ENCODE measurements at places on chromosomes 6 and 20.

DNA sequence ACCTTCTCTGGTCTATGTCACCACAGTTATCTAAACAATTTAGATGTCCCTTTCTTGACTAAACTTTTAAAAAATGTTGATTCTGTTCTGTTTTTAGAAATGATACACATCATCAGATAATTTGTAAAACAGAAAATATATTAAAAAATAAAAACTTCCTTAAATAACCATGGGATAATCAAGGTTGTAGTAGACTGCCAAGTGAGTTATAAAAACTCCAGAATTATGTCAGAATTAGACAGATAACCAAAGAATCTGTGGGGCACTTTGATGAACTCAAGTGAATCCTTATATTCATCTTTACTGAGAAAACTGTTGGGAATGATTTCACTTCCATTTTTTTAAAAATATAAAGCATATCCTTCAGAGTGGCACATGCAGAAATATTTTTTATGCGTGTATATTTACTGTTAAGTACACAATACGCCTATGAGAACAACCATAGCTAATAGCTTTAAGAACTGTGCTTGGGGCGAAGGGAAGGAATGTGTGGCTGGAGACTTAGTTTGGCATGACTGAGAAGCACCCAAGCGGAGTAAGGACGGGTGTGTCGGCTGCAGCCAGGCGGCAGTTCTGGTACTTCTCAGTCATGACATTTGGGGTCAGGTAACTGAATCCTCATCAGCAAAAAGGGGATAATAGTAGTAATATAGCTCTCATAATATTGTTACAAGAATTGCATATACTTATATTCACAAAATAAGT is 604.7 kb upstream of the CITED2 start:
- DNase-seq = no peak

- no peak for DNase-seq
Measured at GRCh38 chr6:17846762-17847161, 140.0 kb upstream of the NUP153 start.

DNA sequence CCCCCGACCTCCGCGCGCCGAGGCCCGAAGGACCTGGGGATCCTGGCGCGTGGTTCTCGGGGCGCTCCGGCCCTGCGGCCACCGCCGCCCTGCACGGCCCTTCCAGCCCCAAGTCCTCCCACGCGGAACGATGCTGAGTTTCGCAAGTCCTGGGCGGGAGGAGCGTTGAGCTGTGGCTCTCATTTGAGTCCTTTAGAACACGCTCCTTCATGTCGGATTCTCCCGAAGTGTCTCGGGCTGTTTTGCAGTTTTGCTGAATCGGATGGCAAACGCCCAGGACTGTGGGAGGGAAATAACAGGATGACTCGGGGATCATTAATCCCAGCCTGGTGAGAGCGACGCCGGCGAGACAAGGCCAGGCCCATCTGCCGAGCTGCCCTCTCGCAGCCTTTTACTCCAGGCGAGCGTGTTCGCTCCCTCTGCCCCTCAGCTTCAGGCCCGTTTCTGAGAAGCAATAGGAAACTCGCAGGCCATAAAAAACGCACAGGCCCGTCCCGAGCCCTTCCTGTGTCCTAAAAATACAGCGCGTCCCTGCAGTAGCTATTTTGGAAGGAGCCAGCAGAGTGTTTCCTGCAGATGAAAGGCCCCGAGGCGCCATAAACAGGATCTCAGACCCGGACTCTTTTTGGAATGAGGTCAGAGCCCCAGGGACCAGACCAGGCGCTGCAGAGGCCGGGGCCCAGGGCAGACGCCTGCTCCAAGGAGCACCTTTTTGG is 153.5 kb downstream of the DLL1 start:
- no peak for DNase-seq

DNA sequence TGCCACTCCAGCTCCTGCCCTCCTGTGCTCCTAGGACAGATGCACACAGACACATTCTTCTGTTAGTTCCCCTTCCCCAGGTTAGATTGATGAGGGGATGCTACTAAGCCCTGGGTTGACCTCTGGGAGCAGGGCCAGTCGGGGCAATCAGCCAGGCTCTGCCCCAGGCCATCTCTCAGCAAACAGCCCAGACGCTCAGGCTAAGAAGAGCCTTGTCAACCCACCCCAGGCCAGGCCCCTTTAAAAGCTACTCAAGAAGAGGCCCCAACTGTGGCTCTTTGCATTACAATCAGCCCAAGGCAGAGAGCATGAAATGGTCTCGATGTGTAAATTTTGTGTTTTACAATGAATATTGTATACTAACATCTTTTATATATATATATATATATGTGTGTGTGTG is 107.4 kb downstream of the TFAP2A start:
- DNase-seq = no peak

DNA sequence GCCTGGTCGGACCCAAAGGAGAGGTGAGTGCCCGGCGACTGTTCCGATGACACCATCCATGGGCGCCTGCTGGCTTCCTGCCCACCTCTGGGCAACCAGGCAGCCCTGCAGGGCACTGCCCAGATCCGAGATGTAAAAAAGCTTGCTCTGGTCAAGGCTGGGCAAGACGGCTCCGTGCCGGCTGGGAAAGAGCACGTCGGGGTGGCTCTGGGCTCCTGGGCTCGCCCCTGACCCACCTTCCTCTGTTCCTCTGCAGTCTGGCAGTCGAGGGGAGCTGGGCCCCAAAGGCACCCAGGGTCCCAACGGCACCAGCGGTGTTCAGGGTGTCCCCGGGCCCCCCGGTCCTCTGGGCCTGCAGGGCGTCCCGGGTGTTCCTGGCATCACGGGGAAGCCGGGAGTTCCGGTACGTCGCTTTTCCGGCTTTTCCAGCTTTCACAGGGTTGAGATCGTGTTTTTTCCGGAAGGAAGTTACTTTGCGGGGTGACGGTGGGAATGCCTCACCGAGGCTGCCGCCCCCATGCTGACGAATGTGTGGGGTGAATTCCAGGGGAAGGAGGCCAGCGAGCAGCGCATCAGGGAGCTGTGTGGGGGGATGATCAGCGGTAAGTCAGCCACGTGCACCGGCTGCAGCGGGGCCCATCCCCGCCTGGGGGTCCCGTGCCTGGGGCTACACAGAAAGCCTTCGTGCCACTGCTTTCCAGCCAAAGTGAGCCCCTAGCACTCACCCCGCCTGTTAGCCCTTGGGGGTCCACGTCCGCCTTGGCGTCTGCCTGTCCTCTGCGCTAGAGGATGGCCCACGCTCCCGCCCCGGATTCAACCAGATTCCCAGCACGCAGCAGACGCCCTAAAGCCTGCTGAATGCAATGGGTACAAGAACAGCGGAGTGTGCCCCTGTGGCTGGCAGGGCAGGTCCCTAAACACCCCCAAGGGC is 19.3 kb downstream of the COL9A3 start:
- DNase-seq = no peak

DNA sequence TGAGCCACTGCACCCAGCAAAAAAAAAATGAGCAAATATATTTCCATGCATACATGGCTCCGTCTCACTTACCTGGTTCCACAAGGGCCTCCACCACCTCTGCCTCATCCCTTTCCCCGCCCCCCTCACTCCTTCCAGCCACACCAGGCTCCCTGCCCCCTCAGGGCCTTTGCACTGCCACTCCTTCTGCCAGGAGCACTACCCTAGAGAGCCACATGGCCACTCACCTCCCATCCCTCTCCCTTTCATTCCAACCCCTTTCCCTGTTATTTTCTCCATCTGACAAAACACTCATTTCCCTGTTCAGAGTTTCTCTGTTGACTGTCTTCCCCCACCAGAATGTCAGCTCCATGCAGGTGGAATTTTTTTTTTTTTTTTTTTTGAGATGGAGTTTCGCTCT is 12.8 kb downstream of the SNAI1 start:
- no peak for DNase-seq

DNA sequence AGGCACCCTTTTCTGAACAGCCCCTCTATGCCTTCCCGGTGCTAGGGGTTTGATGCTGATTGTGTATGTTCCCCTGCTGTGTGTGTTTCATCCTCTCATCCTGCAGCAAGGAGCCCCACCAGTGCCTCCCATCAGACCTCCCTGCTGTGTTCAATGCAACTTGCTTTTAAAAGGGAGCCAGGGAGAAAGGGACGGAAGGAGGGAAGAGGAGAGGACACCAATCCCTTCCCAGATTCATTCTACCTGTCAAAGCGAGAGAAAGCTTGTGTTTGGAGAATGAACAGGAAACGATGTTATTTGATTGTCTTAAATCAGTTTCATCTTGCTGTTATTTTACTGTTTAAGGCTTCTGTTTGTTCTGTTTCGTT is 259.2 kb downstream of the ADGB start:
- no peak for DNase-seq

DNA sequence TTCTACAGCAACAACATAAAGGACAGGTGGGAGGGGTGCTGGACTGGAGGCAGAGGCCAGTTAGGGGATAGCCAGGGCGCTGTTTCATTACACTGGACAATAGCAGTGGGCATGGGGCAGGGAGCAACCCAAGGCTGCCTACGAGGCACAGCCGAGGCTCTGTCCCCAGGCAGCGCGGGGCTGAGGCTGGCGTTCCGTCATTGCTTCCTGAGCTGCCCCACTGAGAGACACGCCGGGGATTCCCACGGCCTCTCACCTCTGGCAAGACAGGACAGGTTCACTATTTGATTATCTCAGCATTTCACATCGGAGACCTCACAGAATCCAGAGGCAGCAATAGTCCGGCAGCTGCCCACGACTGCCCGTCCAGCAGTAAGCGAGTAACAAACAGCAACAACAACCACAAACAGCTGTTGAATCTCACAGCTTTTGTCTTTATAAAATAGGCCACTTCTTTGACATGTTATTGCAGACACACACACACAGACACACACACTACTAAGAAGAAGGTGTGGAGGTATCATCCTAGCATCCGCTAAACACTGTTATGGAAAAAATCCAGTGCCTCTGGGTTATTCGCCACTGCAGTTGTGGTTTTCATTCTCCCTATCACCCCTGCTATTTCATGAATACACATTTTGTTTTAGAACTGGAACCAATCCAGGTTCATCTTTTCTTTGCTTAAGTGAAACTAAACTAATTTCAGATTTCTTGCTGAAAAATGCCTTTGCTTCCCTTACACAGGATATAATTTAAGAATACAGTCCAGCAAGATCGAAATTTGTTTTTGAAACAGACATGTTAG is 19.5 kb downstream of the KIF25 start:
- no peak for DNase-seq

DNA sequence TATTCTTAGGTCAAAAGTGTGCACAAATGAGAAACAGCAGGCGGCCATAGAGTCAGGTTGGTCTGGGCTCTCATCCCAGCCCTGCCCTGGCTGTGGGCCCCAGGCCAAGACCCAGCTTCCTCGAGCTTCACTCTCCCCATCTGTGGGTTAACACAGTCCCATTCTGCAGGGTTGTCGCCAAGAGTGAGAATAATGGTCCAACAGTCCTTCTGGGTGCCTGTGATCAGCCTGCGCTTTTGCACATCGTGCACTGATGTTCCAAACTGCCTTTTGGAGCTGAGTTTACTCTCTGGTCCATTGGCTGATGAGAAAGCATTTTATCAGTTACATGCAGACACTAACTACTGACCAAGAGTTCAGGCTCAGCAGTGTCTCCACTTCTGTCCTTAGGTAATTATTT is 82.6 kb downstream of the INSM1 start:
- DNase-seq = no peak

- no peak for DNase-seq
Measured at GRCh38 chr6:311679-312220, 19.5 kb downstream of the DUSP22 start.

DNA sequence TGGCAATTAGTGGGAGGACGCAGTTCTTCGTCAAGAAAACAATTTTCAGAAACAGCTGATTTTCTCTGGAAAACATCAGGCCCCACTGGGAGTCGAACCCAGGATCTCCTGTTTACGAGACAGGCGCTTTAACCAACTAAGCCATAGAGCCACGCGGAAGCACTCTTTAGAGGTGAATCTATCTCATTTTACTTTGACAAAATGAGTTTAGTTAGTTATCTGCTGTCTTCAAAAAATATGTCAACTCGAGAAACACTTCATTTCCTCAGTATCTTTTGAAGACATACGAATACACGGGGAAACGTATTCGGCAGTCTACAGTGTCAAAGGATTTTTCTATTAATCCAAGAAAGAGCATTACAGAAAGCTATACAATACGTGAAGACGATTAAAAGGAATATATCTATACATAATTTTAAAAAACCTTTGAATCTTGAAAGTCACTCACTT is 26.7 kb downstream of the GPX6 start:
- peak; percentile 15 for DNase-seq

Data from CD4-positive, alpha-beta T cell treated with Interleukin-4 for 1 hour (primary cell).